NCI-H1436 (cell line): ENCODE measurements at places on chromosomes 2 and 18.

DNA sequence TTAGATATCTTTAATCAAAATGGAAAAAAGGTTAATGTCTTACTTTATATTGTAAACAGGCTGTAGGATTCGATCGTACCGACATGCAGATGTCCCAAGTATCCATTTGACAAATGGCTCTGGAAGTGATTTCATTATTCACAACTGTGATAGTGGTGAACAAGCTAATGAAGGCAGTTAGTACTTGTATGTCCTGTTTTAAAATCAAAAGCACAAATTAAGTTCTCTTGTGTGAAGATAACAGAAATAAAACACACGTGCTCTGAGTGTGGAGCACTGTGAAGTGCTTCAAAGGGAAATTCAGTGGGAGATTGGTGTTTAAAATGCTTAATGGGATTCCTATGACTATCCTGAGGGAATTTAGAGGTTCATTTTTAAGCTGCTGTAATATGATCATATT lies 8.6 kb upstream of the LRP1B start:
- no peak for DNase-seq

DNA sequence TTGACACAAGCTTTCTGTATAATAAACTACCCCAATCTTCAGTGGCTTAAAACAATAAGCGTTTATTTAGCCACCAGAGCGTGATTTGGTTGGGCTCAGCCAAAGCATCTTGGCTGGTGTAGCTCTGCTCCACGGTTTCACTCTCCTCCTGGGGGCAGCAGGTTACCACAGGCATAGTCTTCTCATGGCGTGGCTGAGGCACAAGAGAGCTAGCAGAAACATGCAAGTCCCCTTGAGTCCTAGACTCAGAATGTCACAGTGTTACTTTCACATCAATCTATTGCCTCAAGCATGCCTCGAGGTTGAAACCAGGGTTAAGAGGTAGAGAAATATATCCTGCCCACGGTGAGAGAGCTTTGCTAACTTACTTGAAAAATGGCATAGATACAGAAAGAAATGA lies 19.9 kb upstream of the SLC9A2 start:
- no peak for DNase-seq

DNA sequence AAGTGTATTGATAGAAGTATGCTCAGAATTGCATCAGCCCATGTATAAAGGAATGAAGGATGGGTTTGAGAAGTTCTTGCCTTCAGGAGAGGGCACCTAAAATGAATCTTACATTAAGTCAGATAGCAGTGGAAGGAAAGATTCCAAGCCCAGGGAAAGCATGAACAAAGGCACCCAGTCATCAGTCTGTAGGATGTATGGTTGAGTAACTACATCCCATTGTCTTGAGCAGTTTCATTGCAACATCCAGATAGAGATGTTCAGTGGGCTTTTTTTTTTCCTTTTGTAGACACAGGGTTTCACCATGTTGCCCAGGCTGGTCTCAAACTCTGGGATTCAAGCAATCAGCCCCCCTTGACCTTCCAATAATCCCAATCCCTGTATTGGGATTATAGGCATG lies 80.7 kb downstream of the ARHGAP28 start:
- no peak for DNase-seq

- no peak for DNase-seq
These were observed 220.2 kb upstream of the CCDC68 start for GRCh38 chr18:55179425-55179824.

DNA sequence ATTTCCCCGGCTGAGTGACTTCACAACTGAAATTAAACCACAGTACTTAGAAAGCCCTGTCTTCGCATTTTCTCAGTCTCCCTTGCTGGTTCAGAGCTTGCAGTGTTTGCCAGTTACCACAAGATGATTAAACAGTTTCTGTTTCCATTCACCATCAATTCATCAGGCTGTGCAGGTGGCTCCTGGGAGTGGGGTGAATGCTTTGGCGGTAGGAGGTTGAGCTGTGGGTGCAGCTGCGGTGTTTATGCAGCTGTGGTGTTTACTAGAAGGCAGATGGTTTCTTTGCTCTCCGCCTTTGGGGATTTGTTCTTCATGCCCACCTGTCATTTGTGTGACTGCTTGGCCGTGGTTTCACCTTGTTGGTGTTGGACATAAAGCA lies 16.1 kb downstream of the ACOXL start:
- DNase-seq = peak; percentile 45

- no peak for DNase-seq
These were observed 357.5 kb downstream of the PTPRM start for GRCh38 chr18:7924616-7925015.

DNA sequence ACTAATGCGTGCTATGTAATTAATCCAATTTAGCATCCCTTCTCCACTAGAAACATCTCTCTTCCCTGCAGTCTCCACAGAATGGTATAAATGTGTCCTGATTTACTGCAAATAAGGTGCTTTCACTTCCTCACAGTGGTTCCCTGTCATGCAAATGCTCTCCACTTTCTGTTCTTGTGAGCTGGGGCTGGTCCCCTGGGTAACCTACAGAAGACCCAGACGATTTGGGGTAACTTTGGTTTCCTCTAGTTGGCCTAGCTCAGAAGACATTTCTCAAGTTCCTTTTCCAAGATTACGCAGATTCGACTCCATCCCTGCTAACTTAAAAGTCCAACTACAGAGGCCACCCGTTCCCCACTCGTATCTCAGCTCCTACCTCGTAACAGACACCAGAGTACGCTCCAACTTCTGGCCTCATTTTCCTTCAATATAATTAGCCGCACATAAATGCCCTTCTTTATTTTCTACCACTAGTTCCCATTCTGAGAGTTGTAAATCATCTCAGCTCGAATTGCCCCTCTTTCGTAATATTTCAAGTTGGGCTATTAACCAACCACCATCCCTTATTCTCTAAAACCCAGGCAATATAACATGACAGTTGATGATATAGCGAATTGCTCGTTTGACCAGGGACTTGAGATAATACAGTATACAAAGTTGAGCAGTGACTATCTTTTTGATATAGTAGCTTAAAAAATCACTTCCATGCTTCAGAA lies 28.8 kb upstream of the NEDD4L start:
- DNase-seq = no peak

GRCh38 chr18:44960580-44960979 lies 279.9 kb downstream of the SETBP1 start:
- no peak for DNase-seq

GRCh38 chr2:16570516-16570915 lies 95.1 kb downstream of the CYRIA start:
- no peak for DNase-seq

- DNase-seq = no peak
These were observed 3.7 kb upstream of the SP9 start for GRCh38 chr2:174330945-174331594.

DNA sequence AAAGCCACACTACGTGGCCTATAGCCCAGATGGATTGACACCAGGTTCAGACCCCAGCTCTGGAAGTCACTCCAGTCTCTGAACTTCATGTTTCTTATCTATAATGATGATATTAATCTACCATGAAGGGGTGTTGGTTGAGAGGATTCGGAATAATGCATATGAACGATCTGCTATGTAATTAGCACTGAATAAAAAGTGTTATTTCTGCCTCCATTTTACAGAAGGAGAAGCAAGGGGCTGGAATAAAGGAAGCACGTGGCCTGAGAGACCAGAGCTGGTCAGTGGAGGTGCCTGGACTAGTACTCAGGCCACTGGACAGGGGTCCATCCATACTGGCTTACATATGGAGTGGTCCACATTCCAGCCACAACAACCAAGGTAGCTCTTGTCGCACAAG lies 166.5 kb upstream of the MYCN start:
- DNase-seq = no peak

DNA sequence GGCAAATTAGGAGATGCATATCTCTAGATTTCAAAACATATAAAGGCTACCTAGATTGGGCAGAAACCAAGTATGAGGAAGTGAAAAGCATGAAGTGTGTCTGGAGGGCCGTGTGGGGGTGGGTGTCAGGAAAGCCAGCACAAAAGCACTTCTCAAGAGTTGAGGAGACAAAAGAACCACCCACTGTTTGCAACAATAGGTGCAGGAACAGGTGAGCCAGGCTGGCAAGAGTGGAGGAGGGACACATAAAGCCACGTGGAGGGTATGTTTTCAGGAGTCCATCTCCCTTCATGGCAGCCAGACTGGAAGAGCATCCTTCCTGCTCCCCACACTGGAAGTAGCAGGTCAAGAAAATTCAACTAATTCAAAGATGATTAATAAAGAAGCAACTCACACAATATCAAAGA lies 96.4 kb downstream of the CERS6 start:
- DNase-seq = no peak

- no peak for DNase-seq
These were observed 115.8 kb downstream of the POLE4 start for GRCh38 chr2:75074228-75074627.

DNA sequence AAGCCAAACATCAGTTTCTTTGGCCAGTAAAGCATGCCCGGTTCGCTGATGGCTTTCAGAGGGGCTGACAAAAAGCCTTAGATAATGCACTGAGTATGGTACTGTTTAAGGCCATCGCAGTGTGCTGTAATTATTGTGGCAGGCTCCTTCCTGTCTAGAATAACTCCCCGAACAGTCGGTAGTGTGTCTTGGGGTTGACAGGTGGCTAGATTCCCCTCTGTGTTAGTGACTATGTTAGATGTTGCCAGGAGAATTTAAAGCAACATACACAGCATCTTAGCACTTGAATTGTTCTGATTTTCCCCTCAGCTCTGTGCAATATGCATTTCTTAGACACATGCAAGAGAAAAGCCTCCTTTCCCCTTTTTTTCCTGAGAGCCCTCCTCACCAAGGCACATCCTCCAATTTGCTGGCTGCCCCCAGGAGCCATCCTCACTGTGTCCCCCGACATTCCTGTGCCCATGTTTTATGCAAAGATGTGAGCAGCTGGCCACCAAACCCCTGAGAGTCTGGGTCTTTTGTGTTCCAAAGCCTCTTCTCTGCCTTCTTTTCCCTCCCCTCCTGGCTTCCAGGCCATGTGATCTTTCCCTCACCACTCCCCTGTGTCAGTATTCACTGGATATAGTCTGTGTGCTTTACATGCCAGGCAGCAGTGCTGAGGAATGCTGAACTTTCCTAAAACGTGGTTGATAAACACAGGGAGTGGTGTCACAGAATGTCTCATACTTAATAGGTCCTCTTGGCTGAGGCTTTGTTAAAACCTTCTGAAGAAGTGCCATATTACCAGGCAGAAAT lies 331.5 kb downstream of the HRH4 start:
- no peak for DNase-seq

DNA sequence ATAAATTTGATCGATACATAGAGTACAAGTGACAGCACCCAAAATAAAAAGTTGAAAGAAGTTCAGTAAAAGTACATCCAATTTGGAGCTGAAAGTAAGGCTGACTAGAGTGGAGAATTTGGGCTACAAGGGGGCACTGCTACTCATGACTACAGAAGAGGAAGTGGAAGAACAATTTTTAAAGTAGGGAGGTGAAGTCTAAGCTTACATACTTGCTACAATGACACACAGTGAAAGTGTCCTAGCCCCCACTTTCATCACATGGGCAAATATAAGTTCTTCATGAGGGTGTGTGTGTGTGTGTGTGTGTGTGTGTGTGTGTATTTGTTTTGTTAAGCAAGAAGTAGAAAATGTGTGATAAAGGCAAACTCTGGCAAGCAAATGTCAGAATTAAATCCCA lies 45.7 kb downstream of the MAP3K2 start:
- DNase-seq = no peak

- DNase-seq = peak; percentile 52
These were observed 219.0 kb downstream of the SH3BP4 start for GRCh38 chr2:235170536-235171521.

GRCh38 chr2:233990261-233990798 lies 60.2 kb upstream of the SPP2 start:
- DNase-seq = no peak

DNA sequence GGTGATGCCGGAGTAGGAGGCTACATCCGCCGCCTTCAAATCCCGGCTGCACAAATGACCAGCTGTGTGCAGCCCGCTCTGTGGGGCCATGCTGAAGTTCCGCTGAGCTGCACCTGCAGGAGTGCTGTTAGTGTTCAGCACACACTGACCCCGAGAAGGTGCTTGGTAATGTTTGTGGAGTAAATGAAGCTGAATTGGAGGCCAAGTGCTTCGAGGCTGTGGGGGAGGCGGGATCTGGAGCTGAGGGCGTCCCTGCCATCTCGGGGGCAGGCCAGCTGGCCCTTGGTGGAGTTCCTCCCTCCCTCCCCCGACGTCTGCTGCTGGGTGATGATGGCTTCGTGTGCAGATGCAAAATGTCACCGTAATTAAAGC lies 23.2 kb downstream of the KCNF1 start:
- DNase-seq = no peak

DNA sequence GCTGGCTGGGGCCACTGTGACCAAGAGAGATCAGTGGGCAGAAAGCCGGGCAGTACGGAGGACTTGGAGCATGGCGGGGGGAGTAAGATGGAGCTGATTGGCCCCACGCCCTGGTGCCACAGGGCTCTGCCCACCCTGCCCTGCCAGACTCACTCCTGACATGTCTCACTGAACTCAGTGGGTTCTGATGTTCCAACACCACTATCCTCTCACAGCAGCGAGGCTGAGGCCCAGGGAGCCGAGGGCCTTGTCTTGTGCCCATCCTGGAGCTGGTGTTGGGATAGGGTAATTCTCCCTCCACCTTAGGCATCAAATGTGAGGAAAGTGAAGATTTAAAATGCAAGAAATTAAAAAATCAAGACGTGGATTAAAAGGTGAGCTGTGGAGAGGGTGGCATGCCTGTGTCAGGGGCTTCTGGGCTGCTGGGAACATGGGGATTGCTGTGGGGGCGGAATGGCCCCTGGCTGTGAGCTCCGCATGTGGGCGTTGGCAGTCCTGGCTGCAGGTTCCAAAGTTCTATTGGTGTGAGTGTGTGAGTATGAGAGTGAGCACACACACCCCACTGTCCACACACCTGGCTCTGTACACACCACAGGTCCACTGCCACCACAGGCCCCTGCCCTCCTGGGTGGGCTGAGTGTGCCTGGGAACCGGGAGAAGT lies 283.5 kb upstream of the HS6ST1 start:
- DNase-seq = no peak

GRCh38 chr2:39497082-39497801 lies 60.2 kb upstream of the MAP4K3 start:
- no peak for DNase-seq

GRCh38 chr2:31049916-31050588 lies 88.2 kb downstream of the GALNT14 start:
- DNase-seq = no peak

DNA sequence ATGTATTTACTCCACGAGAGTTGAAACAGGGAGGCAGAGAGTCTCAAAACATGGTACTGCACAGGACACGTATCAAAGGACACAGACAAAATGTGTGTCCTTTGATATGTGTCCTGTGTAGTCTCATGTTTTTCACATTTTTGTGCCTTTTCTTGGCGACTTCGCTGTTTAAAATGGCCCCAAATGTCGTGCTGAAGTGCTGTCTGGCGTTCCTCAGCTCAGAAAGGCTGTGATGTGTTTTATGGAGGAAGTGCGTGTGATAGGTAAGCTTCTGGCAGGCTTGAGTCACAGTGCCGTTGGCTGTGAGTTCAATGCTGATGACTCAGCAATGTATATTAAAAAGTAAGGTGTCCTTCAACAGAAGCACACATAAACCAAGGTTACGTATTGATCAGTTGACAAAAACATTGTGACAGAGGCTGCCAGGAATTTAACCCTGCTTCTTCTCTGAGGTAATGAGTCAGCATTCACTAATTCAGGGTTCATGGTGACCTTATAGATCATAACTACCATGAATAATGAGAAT lies 78.2 kb downstream of the DYSF start:
- DNase-seq = no peak
